COR-L47 (cell line): ENCODE measurements at places on chromosomes 2 and 18.

DNA sequence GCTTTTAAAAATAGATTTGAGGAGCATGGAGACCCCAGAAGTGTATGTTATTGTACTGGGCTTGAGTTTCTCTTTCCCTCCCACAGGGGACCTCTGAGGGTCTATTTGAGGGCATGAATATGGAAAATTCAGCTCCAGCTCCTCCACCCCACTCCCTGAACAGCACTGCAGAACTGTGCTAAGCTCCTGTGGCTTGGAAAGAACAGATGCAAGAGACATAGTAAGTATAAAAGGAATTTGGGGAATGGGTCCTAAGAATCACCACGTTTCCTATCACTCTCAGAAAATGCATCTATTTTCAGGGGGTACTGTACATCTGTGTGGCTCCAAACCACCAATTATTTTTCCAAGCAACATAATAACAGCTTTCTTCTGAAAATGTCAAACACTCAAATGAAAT lies 416.1 kb downstream of the ZNF521 start:
- no peak for DNase-seq

GRCh38 chr2:140359056-140359771 lies 1579.0 kb upstream of the NXPH2 start:
- DNase-seq: no peak

GRCh38 chr2:232632904-232633412 lies 446 bp upstream of the EFHD1 start:
- DNase-seq: no peak

DNA sequence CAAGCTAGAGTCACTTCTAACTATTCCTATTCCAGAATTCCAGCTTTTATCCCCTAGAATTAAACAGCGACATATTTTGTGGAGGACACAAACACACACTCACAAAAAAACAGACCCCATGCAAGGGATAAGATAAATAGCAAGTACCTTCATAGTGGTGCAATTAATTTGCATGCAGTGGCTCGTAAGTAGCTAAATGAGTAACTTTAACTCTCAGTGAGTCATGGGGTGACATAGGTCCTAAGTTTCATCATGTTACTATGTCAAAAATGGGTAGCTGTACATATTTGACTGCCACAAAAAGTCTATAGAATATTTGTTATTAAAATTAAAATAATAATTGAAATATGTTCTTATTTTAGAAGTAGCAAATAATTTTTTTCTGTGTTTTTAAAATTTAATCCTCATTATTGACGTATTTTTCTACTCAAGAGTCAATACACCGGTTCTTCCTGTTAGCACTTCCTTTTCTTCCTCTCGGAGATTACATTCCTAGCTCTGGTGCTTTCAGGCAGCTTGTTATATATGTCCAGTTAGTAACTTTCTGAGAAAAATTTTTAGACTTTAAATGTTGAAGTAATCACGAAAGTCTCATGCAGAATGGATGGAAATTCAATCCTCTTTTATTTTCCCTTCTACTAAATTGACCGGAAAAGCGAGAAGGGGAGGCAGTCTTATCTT lies 247.0 kb downstream of the KCNH7 start:
- no peak for DNase-seq

DNA sequence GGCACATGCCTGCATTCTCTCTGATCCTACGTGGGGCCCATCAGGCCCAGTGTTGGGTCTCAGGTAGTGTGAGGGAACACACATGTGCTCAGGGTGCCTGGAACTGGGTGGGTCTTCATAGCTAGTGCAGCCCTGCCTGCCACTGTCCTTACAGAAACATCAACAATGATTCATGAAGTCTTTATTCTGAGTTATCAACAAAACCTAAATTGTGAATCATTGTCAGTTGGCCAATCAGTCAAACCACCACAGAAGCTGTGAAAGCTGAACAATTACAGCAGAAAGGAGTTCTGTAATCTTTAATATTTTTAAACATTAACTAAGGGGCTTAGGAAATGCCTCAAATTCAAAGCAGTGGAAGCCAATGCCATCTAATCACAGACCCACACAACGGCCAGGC lies 82.8 kb upstream of the ZNF521 start:
- no peak for DNase-seq

- DNase-seq: peak; percentile 36
Measured at GRCh38 chr2:95314964-95315611, 17.9 kb downstream of the KCNIP3 start.

- DNase-seq: no peak
Measured at GRCh38 chr18:3675446-3675845, 225.5 kb downstream of the TGIF1 start.

DNA sequence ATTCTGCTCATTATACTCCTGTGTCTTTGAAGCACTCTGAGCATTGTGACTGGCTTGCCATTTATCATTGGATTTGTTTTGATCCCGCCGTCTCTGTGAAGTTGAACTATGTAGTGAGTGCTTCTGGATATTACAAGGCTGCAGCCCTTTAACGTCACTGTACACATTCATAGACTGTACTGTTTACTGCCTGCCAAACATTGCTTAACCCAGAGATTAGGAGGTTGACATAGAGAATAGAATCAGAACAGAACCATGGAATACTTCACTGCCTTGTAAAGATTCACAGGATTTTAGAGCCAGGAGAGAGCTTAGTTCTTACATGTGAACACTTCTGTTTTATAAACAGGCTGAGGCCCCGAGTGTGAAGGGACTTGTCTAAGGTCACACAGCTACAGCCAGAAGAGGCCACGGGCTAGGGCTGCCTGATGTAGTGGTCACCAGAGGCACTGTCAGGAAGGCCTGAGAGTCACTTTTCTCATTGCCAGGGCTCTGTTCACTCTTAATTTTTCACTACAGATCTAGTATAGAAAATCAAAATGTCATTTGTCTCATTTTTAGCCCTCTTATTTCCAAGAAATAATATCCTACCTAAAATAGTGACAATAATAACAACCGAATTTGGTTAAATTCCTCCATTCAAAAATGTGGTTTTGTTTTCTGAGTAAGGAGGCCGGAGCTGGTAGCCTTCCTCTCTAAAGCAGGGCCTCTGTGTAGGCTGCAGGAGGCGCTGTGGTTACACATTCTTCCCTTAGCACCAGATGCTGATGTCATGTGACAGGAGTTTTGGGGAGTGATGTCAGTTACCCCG lies 87.9 kb downstream of the UGGT1 start:
- peak; percentile 22 for DNase-seq

DNA sequence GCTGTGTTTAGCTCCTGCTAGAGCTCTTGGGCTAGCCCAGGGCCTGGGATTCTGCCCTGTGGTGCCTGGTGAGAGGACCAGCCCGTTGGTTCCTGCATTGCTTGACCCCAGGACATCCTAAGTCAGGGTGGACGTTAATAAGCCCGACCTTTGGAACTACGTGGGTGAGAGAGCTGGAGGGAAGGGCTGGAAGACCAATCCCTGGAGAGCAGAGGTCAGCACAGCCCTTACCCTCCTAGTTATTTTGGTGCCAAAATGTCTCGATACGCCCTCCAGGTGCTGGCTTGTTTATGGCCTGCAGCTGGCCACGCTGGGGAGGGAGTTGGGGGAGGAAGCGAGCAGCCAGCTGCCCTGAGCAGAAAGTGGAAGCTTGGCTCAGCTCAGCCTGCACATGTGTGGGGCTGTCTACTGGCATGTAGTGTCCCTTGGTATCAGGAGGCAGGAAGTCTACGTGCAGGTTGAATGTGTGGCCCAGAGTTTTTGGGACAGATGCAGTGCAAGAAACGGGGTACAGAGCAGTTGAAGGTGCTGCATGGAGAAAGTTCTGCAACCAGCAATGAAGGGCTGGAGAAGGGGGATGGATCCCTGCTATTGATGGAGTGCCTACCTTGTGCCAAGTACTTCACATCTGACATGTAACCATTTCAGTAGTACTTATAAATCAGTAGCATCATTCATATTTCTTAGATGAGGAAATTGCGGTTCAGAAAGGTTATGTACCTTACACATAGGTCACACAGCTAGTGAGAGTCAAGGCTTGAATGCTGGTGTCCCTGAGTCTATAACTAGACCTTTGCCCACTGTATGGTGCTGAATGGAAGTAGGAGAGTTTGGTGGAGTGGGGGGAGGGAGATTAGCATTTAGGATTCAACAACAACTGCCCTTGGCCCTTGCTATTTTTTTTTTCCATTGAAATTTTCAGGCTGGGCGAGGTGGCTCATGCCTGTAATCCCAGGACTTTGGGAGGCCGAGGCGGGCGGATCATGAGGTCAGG lies 5.0 kb upstream of the DGKD start:
- peak; percentile 17 for DNase-seq

DNA sequence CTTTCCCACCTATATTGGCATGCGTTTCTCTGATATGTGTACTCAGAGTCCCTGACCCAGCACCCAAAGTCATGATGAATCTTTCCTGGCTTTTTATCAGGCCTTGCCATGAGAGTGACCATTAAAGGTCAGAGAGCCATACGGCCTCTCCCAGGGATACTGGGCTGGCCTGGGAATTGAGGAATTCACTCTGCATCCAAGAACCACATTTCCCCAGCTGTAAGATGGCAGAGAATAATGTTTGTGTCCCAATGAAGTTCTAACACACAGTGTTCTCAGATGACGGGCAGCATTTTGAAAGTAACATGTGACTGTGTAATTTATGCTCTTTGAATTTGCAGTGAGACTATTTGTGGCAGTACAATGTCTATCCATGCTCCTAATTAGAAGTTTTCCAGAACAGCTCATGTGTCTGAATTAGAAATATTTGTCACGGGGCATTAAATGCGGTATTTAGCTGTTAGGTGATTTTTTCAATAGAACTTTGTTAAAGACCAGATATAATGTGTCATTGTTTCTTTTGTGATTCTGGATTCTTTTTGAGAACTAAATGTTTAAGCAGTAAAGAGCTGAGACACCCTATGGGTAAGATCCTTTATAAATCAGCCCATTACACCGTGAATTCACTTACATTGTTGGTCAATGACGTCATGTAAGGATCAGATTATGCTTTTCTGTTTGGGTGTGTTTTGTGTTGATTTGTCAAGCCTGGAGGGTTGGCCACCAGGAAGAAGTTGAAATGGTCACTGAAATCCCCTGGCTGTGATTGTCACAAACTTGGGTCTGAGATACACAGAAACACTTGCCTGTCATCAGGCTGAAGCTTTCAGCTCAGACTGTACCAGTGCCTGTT lies 7.3 kb upstream of the SLC3A1 start:
- no peak for DNase-seq

GRCh38 chr2:240567137-240567871 lies 980 bp upstream of the RNPEPL1 start:
- no peak for DNase-seq

DNA sequence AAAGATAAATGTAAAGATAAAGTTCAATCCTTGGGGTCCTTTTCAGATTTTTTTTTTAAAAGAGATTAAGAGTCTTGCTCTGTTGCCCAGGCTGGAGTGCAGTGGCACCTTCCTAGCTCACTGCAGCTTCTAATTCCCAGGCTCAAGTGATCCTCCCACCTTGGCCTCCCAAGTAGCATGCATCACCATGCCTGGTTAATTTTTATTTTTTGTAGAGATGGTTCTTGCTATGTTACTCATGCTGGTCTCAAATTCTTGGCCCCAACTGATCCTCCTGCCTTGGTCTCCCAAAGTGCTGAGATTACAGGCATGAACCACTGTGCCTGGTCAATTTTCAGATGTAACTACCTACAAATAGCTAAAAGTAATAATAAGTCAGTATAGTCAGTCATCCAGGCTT lies 21.1 kb downstream of the NFE2L2 start:
- DNase-seq: no peak

- DNase-seq: no peak
Measured at GRCh38 chr2:195863564-195863963, 205.1 kb downstream of the DNAH7 start.

DNA sequence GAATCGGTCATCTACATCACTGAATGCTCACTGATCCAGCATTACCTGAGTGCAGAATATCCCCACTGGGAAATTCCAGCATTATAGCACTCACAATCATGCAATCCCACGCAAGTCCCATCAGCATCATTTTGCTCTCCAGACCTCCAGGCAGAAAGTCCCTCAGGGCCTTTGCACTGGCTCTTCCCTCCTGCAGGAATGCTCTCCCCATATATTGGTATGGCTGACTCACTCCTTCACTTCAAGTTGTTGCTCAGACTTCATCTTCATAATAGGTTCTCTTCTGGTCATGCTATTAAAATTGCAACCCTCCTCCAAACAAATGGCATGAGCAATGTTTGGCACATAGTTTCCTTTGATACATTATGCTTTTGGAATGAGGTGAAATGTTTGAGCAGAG lies 64.7 kb upstream of the CELF4 start:
- DNase-seq: no peak

DNA sequence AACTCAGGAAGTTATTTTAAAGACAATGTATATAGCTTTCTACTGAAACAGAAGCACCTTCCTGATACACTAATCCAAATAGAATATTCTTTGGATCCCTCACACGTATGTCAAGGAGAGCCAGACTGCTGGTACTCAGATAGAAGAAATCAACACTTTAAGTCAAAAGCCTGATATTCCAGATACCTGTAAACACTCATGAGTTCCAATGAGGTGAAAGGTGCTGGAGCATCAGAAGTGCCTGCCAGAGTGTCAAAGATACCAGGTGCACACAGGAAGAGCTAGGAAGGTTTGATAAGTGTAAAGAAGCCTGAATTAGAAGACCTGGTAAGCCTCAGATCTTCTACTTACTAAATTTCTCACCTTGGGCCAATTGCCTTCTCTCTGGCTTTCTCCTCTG lies 226.3 kb upstream of the SP5 start:
- DNase-seq: no peak

DNA sequence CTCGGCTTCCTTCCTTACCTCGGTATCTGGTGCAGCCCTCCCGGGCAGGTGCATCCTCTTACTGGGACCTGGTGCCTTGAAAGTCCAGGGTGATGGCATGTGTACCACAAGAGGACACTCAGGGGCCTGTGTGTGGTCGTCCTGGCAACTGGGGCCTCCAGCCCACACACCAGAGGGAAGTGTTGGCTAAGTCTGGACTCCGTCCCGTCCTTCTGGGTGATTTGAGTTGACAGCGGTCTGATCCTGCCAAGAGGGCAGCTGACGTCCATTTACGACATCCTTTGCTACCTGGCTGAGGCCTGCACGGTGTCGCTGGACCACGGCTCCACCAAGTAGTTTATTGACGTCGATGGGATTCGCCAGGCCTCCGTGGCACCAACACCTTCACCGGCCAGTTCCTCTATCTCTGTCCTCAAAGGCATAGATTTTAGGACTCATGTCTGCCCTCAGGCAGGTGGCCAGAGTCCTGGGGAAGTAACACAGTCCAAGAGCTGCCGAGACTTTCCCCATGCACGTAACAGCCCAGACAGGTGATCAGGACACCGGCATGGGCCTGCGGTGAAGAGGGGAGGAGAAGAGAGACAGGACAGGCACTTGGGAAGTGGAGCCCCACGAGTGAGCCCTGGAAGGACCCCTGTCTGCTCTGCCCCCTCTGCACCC lies 186.0 kb upstream of the HDAC4 start:
- no peak for DNase-seq
